T-cell (primary cell): ENCODE measurements at places on chromosomes 3 and 15.

DNA sequence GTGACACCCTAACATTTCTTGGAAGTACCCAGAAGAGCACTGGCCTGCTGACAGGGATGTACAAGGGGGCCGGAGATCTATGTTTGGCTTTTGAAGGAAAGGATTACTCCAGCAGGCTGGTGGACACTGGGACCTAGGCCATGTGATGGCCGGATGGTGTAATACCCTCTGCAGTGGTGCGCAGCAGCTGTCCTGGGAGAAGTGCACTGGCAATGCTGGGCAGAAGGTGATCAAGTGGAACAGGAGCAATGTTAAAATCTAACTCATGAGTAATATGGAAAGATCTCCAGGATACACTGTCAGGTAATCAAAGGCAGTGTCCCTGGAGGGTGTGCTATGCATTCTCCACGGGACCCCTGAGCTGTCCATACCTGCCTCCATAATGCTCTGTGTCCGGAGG lies 71.2 kb upstream of the POMGNT2 start:
- DNase-seq: no peak

GRCh38 chr3:134627831-134628230 lies 23.0 kb downstream of the KY start:
- DNase-seq: no peak

GRCh38 chr15:63318344-63318743 lies 40.9 kb downstream of the APH1B start:
- no peak for DNase-seq

- no peak for DNase-seq
Measured at GRCh38 chr3:24139463-24140412, 194.7 kb downstream of the NR1D2 start.

- no peak for DNase-seq
Measured at GRCh38 chr3:148223266-148223665, 474.4 kb upstream of the AGTR1 start.

- DNase-seq: no peak
Measured at GRCh38 chr3:97736928-97737327, 27.6 kb upstream of the ARL6 start.
